ENCODE measurements at places on chromosomes 1 and 21.

GRCh38 chr1:83418558-83418957, 580.4 kb downstream of the TTLL7 start:
- no peak for DNase-seq

- no peak for DNase-seq
Observed at GRCh38 chr1:29305943-29306342, 69.6 kb downstream of the PTPRU start.

DNA sequence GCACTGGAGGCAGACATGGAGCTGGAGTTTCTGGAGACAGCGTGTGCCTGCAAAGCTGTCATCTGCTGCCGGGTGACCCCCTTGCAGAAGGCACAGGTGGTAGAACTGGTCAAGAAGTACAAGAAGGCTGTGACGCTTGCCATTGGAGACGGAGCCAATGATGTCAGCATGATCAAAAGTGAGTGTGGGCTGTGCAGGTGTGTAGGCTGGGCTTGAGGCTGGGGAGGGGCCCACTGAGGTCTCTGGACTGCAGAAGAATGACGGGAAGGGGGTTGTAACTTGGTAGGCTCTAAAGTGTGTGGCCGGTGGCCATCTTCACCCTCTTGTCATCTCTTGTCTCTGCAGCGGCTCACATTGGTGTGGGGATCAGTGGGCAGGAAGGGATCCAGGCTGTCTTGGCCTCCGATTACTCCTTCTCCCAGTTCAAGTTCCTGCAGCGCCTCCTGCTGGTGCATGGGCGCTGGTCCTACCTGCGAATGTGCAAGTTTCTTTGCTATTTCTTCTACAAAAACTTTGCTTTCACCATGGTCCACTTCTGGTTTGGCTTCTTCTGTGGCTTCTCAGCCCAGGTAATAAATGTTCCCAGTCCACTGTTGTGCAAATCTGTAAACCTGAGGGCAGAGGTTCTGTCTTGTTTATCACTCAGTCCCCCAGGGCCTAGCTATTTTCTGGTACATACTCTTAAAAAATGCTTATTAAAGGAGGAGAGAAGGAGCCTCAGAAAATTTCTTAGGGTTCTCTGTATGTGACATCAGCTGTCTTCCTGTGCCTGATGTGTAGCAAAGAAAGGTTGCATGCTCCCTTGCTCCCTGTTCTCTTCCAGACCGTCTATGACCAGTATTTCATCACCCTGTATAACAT, 19.9 kb downstream of the ATP8B2 start:
- peak; percentile 3 for DNase-seq

GRCh38 chr1:218027152-218027551, 257.9 kb upstream of the RRP15 start:
- no peak for DNase-seq

DNA sequence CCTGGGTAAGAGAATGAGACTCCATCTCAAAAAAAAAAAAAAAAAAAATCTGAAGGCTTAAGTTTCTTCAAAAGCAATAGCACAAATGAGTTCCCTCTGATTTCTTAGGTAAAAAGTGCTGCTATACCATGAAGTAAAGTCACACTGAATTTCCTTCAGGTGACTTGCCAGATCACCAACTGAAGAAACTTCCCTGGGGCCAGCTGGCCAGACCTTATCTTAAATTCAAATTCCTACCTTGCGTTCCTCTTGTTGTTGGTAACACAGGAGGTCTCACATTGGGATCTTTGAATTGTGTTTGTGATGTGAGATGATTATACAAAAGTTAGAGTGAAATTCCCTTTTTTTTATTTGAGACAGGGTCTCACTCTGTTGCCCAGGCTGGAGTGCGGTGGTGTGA, 11.8 kb downstream of the INAVA start:
- DNase-seq = no peak

GRCh38 chr1:159177272-159177907, 6.0 kb downstream of the CADM3 start:
- DNase-seq = no peak

GRCh38 chr1:1901641-1902294, 10.9 kb upstream of the GNB1 start:
- DNase-seq = no peak

DNA sequence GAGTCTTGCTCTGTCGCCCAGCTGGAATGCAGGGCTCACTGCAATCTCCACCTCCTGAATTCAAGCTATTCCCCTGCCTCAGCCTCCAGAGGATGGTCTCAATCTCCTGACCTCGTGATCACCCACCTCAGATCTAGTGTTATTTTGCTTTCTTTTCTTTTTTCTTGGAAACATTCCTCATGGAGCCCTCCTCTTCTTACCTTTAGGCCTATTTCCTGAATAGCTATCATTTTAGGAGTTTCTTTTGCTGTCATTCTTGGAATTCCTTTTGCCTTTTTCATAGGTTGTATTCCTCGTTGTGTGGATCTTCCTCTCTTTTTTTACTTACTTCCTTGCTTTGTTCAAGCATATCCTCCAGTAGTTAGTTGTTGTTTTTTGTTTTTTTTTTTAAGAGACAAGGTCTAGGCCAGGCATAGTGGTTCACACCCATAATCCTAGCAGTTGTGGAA, 173.8 kb downstream of the RASAL2 start:
- DNase-seq = peak; percentile 73

DNA sequence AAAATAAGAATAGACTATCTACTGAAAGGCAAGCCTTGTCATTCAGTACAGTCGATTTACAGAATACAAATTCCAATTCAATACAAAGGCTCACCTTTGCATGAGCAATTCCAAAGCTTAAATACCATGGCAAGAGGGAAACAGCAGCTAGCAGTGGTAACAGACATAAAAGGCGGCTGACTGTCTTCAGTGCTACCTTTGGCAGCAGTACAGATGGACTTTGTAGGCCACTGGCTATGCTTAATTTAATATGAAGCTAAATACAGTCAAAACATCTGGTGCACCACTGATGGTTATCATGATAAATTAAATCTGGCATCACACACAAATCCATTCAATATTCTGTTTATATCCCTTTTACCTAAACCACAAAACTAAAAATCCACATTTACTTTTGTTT, 62.4 kb downstream of the RERE start:
- no peak for DNase-seq

DNA sequence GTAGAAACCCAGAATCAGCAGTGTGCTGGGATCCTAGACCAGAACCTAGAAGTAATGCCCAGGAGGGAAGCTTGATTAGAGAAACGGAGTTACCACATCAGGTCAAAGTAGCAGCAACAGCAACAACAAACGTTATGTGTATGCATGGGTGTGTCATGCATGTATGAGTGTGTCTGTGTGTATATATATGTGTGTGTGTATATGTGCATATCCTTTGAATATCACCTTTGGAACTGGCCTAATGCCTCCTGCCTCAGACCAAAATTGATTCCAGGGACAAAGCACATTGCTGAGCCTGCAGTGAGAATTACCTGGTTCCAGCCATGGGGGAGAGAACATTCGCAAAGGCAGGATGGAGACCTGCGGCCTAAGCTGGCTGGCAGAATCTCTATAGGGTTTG, 55.9 kb downstream of the MAP10 start:
- DNase-seq = no peak

- no peak for DNase-seq
Observed at GRCh38 chr1:198939286-198939685, 300.4 kb downstream of the PTPRC start.

DNA sequence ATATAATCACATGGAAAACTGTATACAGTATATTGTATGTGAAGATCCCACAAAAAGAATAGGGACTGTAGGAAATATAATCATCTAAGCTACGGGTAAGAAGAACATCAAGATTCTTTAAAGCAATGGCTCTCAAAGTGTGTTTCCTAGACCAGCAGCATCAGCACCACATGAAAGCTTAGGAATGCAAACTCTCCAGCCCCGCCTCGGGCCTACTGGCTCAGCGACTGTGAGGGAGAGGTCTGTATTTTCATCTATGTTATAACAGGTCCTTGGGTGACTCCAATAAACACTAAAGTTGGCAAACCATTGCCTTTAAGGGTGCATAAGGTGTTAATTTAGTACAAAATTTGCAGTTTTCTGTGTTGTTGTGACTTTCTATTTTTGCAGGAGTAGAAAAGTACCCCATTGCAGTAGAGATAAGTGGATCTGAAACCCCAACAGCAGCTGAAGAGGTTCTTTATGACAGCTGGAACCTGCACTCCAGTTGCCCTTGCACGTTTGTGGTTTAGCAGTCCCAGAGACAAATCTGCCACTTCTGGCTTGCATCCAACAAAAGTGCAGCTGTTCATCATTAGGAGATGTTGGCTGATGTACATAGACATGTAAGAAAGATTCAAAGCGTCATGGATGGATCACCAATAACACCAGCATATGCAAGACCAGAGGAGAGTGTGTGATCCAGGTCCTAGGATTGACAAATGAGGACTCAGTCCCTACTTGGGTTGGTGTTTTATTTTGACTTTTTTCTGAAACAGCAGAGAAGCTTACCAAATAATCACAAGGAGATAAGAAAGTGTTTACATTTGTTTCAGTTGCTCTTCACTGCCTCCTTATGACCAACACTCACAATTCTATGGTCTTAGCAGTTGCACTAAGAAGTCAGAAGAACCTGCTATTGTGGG, 15.9 kb upstream of the IFNAR1 start:
- no peak for DNase-seq

- DNase-seq = no peak
Observed at GRCh38 chr1:175222296-175222938, 29.8 kb upstream of the KIAA0040 start.

DNA sequence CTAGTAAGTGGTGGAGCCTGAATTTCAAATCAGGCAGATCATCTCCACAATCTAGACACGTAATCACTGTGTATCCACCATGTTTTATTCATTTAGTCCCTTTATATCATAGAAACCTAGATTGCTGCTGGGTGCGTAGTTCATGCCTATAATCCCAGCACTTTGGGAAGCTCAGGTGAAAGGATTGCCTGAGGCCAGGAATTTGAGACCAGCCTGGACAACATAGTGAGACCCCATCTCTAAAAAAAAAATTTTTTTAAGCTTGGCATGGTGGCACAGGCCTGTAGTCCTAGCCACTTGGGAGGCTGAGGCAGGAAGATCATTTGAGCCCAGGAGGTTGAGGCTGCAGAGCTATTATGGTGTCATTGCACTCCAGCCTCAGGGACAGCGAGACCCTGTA, 10.1 kb downstream of the MED18 start:
- DNase-seq = no peak

- no peak for DNase-seq
Observed at GRCh38 chr1:117433943-117434342, 66.7 kb downstream of the MAN1A2 start.

DNA sequence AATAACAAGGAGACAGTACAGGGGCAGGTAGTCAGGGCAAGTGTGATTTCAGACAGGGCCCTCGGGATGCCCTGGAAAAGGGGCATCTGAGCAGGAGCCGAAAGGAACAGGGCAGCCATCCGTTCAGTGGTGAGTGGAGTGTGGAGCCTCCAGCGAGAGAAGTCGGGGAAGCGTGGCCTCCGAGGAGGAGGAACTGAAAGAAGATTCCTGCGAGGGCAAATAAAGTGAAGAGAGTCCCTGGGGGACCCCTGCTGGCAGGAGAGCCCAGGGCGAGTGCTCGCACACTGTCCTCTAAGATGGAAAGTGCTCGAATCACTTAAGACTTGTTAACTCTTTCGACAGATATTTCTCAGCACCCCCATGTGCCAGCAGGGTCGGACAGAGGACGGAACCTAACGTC, 3.5 kb upstream of the UTS2 start:
- DNase-seq = no peak

- no peak for DNase-seq
Observed at GRCh38 chr1:43059640-43060574, 101.2 kb upstream of the SLC2A1 start.

GRCh38 chr1:101075926-101076325, 50.3 kb upstream of the DPH5 start:
- no peak for DNase-seq

DNA sequence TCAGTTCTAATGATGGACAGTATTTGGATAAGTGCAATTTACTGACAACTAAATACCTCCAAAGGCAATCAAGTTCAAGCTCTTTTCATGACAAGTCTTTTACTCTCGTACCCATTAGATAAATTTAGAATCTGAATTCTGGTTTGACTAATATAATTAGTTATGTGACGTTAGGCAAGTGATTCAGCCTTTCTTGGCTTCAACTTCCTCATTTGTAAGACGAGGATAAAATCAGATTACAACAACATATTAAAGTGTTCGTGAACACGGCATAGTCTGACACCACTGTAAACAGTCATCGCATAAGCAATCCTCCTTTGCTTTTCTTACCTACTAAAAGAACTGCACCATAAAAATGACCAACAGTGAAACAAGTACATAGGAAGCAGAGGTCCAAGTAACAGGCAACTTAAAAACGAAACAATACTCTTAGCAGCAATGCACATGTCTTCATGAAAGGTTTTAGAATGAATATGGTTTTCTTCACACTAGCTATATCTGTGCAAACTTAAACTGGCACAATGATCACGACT, 25.7 kb downstream of the COA6 start:
- DNase-seq = no peak

DNA sequence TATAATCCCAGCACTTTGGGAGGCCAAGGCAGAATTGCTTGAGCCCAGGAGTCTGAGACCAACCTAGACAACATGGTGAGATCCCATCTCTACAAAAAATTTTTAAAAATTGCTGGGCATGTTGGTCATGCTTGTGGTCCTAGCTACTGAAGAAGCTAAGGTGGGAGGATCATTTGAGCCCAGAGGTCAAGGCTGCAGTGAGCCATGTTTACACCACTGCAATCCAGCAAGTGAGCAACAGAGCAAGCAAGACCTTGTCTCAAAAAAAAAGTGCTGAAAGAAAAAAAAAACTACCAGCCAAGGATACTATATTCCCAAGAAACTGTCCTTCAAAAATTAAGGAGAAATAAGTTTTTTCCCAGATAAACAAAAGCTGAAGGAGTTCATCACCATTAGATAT, 78.1 kb downstream of the SH3GLB1 start:
- no peak for DNase-seq

GRCh38 chr1:190578017-190578416, 100.4 kb upstream of the BRINP3 start:
- DNase-seq = no peak

GRCh38 chr1:202291961-202292712, 49.6 kb downstream of the UBE2T start:
- DNase-seq = no peak

DNA sequence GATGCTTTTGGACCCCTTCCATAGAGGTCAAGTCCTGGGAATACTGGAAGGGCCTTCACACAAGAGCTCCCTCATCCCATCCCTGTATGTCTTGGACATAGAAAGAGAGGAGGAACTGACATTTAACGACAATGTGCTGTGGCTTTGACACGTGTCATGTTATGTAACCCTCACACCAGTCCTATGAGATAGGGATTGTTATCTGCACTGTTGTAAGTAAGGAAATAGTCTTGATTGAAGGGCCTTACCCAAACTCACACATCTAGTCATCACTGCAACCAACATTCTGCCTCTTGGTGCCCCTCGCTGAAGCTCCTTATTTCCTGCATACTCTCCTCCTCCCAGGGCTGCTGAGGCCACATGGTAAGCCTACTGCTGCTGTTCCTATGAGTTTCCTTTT, 63.7 kb upstream of the ANGPTL1 start:
- no peak for DNase-seq

- no peak for DNase-seq
Observed at GRCh38 chr1:143611159-143611558, 360.6 kb downstream of the FAM72C start.

- DNase-seq = no peak
Observed at GRCh38 chr1:14800500-14801076, 202.1 kb downstream of the KAZN start.

- DNase-seq = no peak
Observed at GRCh38 chr1:157968946-157969345, 24.5 kb upstream of the KIRREL1 start.
